ENCODE measurements at places on chromosomes 7 and 10.

DNA sequence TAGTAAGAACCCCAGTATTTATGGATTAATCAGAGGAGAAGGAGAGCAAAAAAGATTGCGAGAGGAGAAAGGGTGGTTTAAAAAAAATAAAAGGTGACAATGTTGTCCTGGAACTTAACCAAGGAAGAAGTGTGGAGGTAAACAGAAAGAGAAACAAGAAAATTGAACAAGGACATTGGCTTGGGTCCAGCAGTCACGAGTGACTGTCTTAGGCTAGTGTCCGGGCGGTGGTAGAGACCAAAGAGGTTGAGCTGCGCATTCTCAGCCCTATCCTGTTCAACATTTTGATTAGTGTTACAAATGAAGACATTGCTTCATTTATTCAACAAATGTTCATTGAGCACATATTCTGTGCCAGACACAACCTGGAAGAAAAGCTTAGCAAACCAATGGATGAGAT is 329.9 kb downstream of the FGFR2 start:
- no peak for DNase-seq

DNA sequence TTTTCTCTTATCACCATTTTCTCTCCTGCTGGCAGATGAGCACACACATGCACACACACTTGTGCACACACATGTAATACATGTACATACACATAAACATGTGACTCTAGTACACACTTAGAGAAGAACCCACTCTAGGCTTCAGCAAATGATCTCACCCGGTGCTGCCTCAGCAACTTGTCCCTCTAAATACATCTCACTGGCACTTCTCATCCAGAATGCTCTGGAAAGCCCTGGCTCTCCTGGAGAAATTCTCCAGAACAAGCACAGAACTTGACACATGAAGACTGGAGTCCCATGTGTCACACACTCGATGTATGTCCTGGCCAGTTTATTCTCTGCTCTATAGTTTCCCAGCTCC is 254.9 kb downstream of the ELMO1 start:
- no peak for DNase-seq

DNA sequence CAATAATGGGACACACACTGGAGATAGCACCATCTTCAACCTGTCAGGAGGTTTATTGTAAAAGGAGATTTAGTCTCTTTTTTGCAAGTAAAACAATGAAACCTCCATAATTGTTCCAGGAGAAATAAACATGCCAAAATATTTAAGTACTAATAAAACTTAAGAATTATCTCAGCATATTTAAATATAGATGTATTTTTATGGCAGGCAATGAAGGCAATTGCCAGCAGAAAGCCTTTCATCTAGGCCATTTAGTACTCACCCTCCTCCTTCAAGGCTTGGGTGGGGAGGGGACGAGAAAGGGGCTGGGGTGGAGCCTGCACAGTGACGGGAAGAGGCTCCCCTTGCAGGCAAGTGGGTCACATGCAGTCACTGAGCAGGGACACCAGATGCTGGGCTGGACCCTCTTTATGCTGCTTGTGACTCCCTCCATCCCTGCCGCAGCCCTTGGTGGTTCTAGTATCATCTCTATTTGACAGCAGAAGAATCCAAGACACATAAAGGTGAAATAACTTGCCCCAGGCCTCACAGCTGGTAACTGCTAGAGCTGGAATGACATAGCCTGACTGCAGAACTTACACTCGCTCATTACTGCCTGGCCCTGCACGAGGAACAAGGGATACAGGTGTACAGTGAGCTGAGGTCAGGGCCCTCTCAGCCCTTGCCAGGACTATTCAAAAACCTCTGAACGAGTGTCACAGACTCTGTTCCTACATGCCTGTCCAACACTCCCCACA is 449.5 kb upstream of the ZMIZ1 start:
- no peak for DNase-seq

GRCh38 chr10:78729800-78730199 is 339.0 kb upstream of the ZMIZ1 start:
- no peak for DNase-seq

DNA sequence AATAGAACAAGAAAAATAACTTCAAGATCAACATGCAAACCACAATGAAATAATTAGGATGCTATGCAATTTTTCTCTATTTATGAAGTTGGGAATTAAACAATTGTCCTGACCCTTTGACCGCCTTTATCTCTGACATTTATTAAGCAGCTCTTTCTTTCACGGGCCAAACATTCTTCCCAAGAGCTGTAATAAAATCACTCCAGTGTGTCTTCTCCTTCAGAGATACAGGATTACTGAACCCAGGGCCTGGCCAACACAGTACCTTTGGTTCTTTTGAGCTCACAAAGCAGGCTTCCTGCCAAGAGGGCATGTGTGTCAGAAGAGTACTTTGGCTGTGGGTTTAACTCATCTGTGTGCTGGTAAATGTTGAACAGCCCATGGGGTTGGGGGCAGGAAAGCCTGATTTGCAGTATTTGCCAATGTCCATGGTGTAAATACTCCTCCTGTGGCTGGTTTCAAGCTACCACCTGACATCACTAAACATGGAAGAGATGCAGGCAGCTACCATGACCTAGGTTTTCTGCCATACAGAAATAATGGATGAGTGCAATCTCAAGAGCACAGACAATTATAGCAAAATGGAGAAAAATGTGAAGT is 121.7 kb downstream of the FANK1 start:
- DNase-seq = no peak

GRCh38 chr10:113953505-113954272 is 90.0 kb upstream of the ADRB1 start:
- DNase-seq = no peak

DNA sequence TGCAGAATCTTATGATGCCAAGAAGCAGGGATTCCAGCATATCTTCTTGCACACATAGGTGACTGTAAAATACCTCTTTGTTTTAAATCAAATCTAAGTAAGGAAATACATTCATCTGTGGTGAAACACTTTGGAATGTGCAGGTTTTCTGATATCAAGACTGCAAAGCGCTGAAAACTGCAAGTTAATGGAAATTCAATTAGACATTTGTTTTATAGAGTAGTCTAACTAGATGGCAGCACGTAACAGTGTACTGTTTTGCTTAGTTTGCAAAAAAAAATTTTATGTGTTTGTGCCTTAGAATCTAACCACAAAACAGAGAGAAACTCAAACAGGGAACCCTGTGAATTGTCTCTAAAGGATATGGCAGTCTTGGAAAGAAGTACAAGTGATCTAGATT is 259.2 kb downstream of the HDAC9 start:
- no peak for DNase-seq

DNA sequence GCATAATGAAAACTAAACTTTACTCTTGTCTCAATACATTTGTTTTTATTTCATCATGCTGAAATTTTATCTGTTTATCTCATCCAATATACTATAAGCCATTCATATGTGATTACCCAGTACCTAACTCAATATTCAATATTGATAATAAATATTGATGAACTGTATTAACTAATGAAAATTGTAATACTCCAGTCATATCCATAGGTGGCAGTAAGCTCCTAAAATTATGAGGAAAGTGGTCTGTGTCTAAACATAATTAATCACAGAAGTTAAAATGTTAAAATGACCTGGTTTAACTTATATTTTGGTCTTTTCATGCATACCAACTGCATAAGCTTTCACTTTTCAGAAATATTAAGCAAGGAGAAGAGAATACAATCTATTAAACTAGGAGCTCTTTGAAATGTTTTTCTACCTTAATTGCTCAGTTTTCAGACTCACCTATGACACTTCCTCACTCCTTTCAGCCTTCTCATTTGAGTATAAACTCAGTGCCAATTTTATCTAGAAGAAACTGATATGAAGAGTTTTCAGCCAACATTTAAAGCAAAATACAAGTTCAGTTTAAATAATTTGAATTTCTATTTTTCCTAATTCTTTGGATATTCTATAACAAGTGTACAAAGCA is 30.5 kb upstream of the VWDE start:
- DNase-seq = no peak

- DNase-seq = no peak
These were observed 973.0 kb upstream of the GHITM start for GRCh38 chr10:83166344-83166743.

- no peak for DNase-seq
These were observed 235.5 kb upstream of the PLXDC2 start for GRCh38 chr10:19580691-19581090.

DNA sequence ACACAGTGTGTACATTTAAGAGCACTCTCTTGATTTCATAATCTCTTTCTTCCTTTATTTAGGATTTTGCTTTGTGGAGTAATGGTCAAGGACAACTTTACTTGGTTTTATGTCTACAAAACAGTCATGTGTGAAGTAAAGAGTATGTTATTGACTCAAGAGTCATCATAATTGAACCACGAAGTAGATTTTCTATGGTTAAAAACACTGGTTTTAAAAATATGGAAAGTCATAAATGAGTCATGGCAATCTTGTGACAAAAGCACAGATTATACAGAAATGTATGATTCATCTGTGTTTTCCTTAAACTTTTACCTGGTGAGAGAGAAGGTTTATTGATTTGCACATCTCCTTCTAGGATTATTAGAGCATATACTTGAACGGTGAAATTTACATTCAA is 969.7 kb downstream of the GATA3 start:
- DNase-seq = no peak

GRCh38 chr10:3248526-3249306 is 76.1 kb upstream of the PITRM1 start:
- no peak for DNase-seq

DNA sequence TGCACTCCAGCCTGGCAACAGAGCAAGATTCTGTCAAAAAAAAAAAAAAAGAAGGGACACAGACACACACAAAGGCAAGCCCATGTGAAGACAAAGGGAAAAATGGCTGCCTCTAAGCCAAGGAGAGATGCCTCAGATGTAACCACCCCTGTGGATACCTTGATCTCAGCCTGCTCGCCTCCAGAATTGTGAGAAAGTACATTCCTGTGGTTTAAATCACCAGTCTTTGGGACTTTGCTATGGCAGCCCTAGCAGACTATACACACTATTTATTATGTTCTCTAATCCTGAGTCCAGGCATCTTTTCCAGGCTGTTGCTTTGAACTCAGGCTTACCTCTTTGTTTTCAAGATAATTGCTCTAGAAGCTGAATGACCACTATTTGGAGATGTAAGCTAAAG is 494.3 kb downstream of the GALNT17 start:
- DNase-seq = no peak

GRCh38 chr10:17023386-17024298 is 106.0 kb downstream of the CUBN start:
- peak; percentile 29 for DNase-seq

DNA sequence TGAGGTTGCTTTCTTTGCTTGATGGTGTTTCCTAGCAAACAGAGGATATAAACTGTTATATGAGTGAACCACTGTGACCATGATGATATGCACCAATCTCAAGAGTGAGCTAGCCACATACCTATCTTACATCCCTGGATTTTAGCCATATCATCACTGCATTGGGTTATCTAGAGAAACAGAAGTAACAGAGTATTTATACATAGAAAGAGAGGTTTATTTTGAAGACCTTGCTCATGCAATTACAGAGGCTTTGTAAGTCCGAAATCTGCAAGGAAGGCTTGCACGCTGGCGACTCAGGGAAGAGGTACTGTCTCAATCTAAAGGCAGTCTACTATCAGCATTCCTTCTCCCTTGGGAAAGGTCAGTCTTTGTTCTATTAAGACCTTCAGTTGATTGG is 11.8 kb upstream of the PON2 start:
- no peak for DNase-seq

GRCh38 chr10:6038071-6038631 is 24.0 kb downstream of the IL2RA start:
- no peak for DNase-seq

GRCh38 chr10:58302254-58302653 is 32.6 kb upstream of the UBE2D1 start:
- no peak for DNase-seq

- DNase-seq = no peak
These were observed 11.7 kb upstream of the GPR146 start for GRCh38 chr7:1032536-1033181.

- no peak for DNase-seq
These were observed 18.5 kb upstream of the FAM133B start for GRCh38 chr7:92608380-92609322.

- no peak for DNase-seq
These were observed 135.2 kb upstream of the ADO start for GRCh38 chr10:62669341-62669740.

- DNase-seq = peak; percentile 41
These were observed 181.3 kb upstream of the FZD1 start for GRCh38 chr7:91082852-91083495.

- DNase-seq = no peak
These were observed 70.6 kb upstream of the PIK3CG start for GRCh38 chr7:106794276-106795083.

GRCh38 chr7:54774785-54775740 is 16.1 kb upstream of the SEC61G start:
- no peak for DNase-seq

DNA sequence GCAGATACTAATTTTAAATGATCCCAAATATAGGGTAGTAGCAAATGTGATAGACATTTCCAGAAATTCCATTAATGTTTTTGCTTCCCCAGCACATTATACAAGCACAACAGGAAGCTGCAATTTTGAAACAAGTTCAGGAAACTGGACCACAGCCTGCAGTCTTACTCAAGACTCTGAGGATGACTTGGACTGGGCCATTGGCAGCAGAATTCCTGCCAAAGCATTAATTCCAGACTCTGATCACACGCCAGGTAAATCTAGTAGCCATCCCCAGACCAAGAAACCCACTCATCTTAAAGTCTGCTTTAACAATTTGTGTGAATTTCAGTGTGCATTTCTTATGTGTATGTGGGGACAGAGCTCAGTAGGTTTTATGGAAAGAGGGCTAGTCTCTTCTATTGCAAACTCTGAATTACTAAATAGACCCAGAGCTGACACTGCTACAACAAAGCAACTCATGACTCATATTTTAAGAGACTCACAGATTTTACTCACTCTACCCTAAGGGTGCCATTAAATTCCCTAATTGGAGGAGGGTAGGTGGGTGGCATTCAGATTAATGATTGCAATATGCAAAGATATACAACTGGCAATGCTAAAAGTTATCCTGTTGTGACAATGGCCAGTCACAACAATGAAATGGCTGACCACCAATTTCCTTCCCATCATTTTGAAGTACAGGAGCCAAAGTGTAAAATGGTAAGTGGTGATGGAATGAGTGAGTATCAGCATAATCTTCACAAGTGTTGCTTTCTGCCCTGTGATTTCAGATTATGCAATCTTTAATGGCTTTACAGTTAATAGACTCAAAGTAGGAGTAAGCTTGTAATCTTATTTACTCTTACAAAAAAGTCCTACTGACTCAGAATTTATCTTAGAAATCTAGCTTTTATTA is 317.6 kb upstream of the PLXDC2 start:
- DNase-seq = no peak

GRCh38 chr7:157676001-157676400 is 339.2 kb downstream of the DNAJB6 start:
- no peak for DNase-seq

- no peak for DNase-seq
These were observed 17.6 kb downstream of the ANXA11 start for GRCh38 chr10:80187465-80188409.

- no peak for DNase-seq
These were observed 125.7 kb upstream of the NPS start for GRCh38 chr10:127423218-127423915.
